ENCODE measurements at places on chromosomes 7 and 10.
A peak's percentile ranks its signal among the peaks of the same experiment; 100 is the strongest.

- DNase-seq = no peak
Measured at GRCh38 chr10:100901051-100901450, 11.7 kb upstream of the SLF2 start.

DNA sequence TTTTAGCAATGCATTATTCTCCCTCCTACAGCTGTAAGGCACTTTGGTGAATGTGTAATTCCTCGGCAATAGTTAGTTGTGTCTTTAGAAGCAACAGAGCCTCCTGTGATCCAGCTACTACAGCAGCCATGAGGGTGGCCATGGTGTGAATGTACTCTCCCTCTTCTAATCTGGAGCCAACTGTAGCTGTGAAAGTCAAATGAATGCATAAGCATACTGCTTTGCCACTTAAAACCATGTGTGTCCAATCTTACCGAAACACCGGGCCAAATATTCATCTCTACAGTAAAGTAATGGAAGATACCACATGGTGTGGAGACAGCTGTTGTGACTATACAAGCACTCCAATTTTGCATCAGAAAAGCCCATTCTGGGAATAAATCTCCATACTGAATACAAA, 195.0 kb downstream of the DNAJC1 start:
- DNase-seq = no peak

- peak; percentile 54 for DNase-seq
Measured at GRCh38 chr7:80967071-80967916, 48.4 kb upstream of the SEMA3C start.

- DNase-seq = no peak
Measured at GRCh38 chr7:157219154-157219553, 80.4 kb downstream of the UBE3C start.

DNA sequence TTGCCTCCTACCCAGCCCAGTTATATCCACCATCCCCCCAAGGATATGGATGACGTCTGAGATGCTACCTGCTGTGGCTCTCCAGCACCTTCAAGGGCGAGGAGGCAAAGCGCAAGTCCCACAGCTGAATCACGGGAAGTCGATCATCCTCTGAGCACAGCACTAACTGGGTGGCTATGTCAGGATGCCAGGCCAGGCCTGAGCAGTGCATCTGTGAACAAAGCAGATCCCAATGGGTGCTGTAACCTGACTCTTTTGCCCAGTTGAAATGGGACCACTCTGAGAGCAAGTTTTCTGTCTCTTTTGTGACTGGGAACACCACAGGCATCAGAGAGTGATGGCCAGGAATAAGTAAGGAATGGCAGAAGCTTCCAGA, 12.3 kb downstream of the SEC31B start:
- DNase-seq = no peak

- DNase-seq = peak; percentile 18
Measured at GRCh38 chr10:44902941-44903545, 8.1 kb upstream of the TMEM72 start.

- peak; percentile 34 for DNase-seq
Measured at GRCh38 chr10:14707481-14707880, 67.2 kb downstream of the FAM107B start.

DNA sequence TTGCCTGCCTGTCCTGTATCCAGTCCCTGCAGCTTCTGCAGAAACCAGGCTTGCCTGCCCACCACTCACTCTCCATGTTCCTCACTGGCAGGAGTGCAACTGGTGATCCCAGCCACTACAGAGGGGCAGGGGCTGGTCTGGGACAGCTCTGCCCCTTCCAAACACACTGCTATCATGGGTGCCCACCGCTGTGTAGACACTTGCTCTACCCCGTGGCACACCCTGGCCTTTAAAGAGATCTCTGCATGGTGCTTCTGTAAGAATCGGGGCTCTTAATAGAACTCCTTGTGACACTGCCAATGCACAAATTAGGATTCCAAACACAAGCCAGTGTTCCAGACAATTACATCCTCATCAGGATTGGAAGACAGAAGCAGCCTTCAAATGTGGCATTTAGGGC, 41.7 kb downstream of the C10orf90 start:
- no peak for DNase-seq
